ENCODE measurements at places on chromosomes 11 and 22.

- DNase-seq, result no peak
Measured at GRCh38 chr11:11411401-11411985, 58.4 kb upstream of the CSNK2A3 start.

GRCh38 chr11:48101958-48102357, 114.7 kb upstream of the OR4B1 start:
- no peak for DNase-seq

DNA sequence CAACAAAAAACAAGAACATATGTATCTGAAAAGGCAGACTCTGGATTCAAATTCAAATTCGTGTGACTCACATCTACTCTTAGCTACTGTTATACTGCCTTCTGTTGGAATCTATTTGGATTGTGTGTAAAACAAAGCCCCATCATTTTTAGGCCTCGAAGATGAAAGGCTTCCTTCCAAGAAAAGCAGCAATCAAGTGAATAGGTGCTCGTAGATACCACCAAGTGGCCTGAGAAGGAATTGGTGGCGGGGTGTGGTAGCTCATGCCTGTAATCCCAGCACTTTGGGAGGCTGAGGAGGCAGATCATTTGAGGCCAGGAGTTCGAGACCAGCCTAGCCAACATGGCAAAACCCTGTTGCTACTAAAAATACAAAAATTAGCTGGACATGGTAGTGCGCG, 4.2 kb downstream of the GRAMD1B start:
- DNase-seq, result peak; percentile 28

- no peak for DNase-seq
Measured at GRCh38 chr11:28140689-28141455, 32.7 kb downstream of the METTL15 start.

DNA sequence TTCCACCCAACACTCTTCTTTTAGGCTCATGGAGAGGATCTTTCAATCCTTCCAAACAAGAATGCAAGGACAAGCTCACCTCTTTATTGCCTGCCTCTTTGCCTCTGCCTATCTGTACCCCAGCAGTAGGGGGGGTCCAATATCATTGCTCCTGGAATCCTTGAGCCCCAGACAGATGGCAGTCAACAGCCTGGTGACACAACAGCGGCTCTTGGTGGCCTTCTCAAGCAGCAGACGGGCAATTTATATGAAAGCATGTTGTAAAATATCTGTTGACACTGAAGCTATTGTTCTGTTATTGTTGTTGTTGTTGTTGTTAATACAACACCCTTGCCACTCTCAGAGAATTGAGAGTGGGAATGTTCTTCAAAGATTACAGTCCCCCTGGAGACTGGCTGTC, 480.0 kb upstream of the CADM1 start:
- DNase-seq, result no peak

- peak; percentile 51 for DNase-seq
Measured at GRCh38 chr11:103234974-103235373, 125.7 kb downstream of the DYNC2H1 start.

GRCh38 chr11:15903246-15903645, 453.1 kb downstream of the SOX6 start:
- no peak for DNase-seq

- DNase-seq, result no peak
Measured at GRCh38 chr22:31442768-31443489, 43.5 kb downstream of the DRG1 start.

DNA sequence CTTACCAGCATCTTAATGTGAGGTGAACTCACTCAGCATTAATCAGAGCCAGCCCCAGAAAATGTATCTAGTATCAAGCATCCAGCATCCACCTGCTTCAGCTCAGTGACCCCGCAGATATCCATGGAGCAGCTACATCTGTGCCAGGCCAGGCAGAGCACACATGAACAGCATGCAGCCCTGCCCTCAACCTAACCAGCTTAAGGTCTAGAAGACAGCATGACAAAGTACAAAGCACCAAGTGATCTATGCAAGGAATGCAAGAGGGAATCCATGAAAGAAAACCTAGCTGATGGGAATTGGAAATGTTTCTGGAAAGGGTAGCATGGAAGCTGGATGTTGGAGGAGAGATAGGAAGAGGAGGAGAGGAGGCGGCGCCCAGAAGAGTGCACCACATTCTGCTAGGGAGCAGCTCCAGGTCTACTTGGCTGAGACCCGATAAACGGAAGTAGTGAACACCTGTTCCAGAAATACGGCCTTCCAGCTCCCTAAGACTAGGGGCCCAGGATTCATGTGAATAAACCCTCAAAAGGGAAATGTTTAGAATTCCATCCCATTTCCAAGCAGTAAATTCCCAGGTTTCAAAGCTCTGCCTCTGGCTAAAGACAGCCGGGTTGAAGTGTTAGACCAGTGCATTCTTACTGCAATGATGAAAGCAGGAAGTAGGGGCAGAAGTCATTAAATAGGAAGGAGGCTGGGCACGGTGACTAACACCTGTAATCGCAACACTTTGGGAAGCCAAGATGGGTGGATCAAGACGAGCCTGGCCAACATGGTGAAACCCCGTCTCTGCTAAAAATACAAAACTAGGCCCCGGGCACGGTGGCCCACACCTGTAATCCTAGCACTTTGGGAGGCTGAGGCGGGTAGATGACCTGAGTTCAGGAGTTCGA, 23.5 kb upstream of the L3MBTL2 start:
- DNase-seq, result peak; percentile 90

- no peak for DNase-seq
Measured at GRCh38 chr11:134155946-134156865, 67.6 kb downstream of the NCAPD3 start.

All from AG10803 (cell line).